ENCODE measurements at places on chromosomes 3 and 15. TPM values are rescaled to one million over a fixed set of nuclear protein-coding genes. Genes with fewer than 3 reads are reported as not detected.

DNA sequence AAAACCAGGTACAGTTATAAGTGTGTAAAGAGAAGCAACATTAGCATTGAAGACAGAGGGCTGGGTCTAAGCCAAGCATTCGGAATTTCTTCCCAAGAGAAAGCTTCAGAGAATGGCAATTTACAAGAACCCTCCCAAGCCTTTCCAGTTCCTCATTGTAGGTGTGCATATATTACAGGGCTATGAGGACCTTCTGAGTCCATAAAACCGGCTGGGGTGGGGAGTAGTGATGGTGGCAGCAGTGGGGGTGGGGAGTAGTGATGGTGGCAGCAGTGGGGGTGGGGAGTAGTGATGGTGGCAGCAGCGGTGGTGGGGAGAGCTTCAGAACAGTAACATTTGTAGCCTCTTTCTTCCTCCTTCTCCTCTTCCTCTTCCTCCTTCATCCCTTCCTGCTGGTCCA lies 368.7 kb upstream of the UMPS start:
- H3K27me3 ChIP-seq: no peaks in the 10 kb centered on the region
- H3K27ac ChIP-seq: no peak overlapping the region
- H3K4me1 ChIP-seq: peaks cover 8% of the 10 kb centered on the region
- no peak for DNase-seq
- no peaks in the 10 kb centered on the region for H3K36me3 ChIP-seq
- no peak overlapping the region for H3K4me3 ChIP-seq

DNA sequence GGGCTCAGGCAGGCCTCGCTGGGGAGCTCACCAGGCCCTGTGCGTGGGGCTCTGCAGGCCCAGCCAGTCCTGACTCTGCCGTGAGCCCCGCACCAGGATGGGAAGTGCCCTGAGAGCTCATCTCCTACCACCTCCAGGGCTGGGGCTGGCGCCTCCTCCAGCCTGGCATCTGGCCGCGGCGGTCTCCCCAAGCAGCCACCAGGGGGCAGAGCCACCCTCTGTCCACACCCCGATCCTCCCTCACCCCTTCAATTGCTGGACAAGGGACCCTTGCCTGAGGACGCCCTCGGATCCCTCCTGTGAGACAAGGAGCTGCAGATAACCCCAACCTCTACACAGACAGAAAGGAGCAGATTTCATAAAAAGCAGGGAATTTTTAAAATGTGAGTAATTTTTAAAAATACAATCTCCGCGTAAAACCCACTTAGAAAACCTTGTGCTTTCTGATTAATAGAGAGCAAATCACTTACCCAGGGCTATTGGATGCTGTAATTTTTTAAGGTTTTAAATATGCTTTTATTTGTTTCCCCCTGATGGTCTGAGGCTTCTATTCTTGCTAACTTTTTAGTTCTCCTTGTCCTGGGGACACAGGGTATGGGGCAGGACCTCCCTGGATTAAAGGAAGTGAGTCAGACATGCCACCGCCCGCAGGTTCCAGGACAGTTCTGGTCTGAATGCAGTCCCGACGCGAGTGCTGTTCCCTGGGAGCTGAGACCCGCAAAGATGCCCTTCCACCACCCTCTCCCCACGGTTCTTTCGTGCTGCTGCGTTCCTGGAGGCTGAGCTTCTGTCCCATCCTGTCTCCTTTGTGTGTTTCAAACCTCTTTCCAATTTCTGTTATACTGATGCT lies 52.3 kb upstream of the CHRNA7 start:
- no peaks in the 10 kb centered on the region for H3K27me3 ChIP-seq
- no peaks in the 10 kb centered on the region for H3K4me1 ChIP-seq
- no peak overlapping the region for H3K27ac ChIP-seq
- H3K36me3 ChIP-seq: no peaks in the 10 kb centered on the region

DNA sequence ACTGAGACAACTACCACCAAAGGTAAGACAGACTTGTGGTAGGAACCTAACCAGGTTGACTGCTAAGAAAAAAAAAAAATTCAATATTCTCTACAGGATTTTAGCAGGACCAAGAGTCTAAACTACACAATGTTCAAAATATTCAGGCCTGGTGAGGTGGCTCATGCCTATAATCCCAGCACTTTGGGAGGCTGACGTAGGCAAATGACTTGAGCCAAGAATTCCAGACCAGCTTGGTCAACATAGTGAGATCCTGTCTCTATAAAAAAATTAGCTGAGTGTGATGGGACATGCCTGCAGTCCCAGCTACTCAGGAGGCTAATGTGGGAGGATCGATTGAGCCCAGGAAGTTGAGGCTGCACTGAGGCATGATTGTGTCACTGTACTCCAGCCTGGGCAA lies 341.6 kb upstream of the WNT5A start:
- no peak overlapping the region for H3K4me3 ChIP-seq
- no peak for DNase-seq
- H3K27ac ChIP-seq: no peak overlapping the region
- H3K36me3 ChIP-seq: no peaks in the 10 kb centered on the region
- no peaks in the 10 kb centered on the region for H3K4me1 ChIP-seq
- H3K27me3 ChIP-seq: no peaks in the 10 kb centered on the region

GRCh38 chr3:19543212-19543841 lies 390.7 kb downstream of the EFHB start:
- H3K4me3 ChIP-seq: no peak overlapping the region
- H3K27ac ChIP-seq: no peak overlapping the region
- peak; percentile 36 for DNase-seq
- H3K4me1 ChIP-seq: no peaks in the 10 kb centered on the region
- H3K36me3 ChIP-seq: no peaks in the 10 kb centered on the region
- H3K27me3 ChIP-seq: no peaks in the 10 kb centered on the region

GRCh38 chr15:40543631-40544294 lies 21.1 kb downstream of the CCDC32 start:
- H3K27ac ChIP-seq: no peak overlapping the region
- H3K4me1 ChIP-seq: no peaks in the 10 kb centered on the region
- no peak overlapping the region for H3K4me3 ChIP-seq
- H3K36me3 ChIP-seq: no peaks in the 10 kb centered on the region
- no peaks in the 10 kb centered on the region for H3K27me3 ChIP-seq
- DNase-seq: no peak

- no peak overlapping the region for H3K27ac ChIP-seq
- H3K4me3 ChIP-seq: no peak overlapping the region
- no peak for DNase-seq
- H3K27me3 ChIP-seq: no peaks in the 10 kb centered on the region
- H3K36me3 ChIP-seq: no peaks in the 10 kb centered on the region
Observed at GRCh38 chr15:35737441-35737840, 191.5 kb upstream of the DPH6 start.

SLC6A11 gene
- total RNA-seq: not detected

OR4F15 gene
- not detected for total RNA-seq

TMEM42 gene
- total RNA-seq: 8.8 TPM

KIF7 gene
- total RNA-seq: 8.2 TPM

IL17RB gene
- total RNA-seq: 30.0 TPM

PRKCD gene
- 31.5 TPM for total RNA-seq
